ENCODE measurements at places on chromosomes 11 and 22.

DNA sequence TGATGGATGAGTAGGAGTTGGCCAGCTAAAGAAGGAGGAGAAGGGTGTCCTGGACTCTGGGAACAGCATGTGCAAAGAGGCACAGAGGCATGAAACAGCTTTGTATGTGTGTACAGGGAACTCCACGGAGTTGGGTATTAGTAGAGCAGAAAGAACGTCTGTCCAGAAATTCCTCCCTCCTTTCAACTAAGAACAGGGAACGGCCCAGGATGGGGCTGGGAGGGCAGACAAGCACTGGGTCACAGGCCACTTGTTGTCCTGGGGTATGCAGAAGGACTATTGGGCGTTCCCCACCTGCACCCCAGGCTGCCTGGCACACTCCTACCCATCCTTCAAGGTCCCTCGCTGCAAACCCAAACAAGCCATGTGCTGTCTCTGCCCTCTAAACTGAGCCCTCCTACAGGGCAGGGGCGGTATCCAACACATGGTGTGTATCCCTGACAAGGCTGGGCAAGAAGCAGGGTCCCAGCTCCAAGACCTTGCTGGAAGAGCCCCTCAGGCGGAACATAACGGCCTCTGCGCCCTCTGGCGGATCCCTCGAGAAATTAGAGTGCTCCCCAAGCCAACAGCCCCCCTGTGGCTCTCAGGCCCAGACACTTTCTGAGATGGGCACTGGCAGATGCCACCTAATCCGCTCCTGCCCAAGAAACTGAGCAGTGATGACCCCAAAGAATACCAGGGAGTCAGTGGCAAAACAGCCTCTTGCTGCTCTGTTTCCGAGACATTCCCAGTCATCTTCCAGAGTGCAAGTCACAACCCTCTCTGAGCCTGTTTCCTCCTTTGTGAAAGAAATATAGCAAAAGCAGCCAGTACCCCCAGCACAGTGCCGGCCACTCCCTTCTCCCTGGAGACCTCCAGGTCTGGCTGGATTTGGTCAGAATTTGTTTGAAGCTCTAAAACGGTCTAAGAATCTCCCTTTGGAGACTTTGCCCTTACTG, 1.6 kb upstream of the ELFN2 start:
- no peak for DNase-seq

- DNase-seq: no peak
Observed at GRCh38 chr22:30432096-30432495, 6.5 kb downstream of the MTFP1 start.

DNA sequence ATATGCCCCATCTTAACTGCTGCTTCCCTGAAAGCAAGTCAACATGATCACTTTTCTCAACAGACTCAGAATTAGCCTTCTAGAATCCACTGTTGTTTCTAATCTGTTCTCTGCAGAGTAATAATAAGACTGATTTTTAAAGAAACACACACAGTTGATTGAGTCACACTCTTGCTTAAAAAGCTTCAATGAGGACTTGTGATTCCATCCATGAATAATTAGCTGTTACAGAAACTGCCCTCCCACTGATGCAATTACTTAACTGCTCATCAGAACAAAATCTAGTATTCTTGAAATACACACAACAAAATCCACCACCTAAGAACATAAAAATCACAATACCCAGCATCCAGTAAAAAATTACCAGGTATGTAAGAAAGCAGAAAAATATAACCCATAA, 100.5 kb upstream of the TIMP3 start:
- no peak for DNase-seq

- DNase-seq: no peak
Observed at GRCh38 chr11:6485661-6486060, 4.4 kb downstream of the TIMM10B start.

DNA sequence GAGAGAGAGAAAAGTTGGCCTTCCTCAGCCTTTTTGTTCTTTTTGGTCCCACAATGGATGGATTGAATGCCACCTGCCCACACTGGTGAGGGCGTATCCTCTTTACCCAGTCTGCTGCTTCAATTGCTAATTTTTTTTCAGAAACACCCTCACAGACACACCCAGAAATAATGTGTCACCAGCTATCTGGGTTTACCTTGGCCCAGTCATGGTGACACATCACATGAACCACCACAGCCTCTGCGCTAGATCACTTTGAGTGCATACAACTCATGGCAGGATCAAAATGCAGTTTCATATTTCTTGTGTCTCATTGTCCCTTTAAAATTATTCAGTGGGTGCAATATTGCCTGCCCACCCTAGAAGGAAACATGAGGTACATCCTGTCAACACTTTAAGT, 63.3 kb downstream of the ADAMTS15 start:
- no peak for DNase-seq

DNA sequence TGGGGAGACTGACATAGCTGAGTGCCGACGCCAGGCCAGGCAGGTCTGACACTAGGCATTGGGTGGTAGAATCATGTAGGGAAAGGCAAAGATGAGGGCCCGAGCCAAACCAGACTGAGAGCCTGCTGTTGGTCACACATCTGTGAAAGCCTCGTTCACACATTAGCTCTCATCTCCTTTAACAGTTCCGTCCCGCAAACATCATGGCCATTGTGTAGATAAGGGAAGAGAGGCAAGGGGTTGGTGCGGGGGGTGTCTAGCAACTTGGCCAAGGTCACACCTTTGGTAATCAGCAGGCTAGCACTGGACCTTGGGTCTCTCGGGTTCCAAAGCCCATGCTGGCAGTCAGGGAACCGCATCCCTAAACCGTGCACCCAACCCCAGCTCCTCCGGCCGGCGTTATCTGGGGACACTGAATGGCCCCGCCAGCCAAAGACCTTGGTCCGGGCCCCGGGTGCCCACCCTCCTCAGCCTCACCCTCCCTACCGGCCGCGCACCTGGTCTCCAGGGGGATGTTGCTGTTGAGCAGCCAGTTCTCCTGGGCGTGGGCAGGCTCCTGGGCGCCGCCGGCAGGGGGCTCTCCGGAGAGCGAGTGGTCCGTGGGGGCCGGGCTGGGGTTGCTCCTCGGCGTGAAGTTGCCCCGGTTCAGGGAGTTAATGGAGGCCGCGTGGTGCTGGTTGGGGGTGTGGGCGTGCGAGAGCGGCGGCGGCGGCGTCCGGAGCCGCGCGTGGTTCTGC, 328.3 kb upstream of the NARS2 start:
- DNase-seq: no peak
